ENCODE measurements at places on chromosomes 11 and 22.

- DNase-seq, result peak; percentile 36
These were observed 100.3 kb downstream of the CCDC83 start for GRCh38 chr11:85955531-85955930.

DNA sequence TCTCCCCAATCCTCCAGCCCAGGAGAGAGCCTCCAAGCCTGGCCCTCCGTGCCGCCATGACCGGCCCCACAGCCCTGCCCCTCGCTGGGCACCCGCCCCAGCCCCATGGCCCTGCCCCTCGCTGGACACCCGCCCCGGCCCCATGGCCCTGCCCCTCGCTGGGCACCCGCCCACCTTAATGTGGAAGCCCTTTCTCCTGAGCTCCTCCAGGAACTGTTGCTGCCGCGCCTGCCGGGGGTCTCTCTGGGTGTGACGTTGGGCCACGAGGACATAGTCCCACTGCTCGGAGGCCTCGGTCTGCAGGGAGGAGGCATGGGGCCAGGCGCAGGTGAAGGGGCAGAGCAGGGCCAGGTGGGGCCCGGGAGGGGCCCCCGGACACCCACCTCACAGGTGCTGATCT, 8.2 kb downstream of the ANO9 start:
- no peak for DNase-seq

DNA sequence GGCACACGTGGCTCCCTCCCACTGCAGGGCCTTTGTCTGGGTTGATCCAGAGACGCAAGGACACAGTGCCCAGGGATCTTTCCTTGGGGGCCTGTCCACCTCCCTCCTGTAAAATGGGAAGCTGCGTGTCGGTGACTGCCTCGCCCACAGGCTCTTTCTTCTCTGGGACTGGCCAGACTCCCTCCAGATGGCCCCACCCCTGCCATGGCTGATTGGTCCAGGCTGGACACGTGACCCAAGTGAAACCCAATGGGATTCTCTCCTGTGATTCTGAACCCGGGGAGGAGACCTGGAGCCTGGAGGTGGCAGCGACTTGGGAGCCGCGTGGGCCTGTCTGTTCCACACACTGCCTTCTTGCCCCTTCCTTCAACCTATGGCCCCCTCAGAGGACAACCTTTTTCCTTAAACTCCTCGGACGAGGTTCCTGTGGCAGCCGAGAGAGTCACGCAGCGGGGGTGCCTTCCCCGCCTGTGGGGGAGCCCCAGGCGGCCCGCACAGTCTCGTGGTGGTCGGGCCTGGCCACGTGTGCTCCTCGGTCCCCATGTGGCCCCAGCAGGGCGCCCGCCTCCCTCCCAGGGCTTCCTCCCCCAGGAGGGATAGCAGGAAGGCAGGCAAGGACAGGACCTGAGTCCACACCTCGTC, 12.4 kb upstream of the MPPED1 start:
- DNase-seq, result no peak

- peak; percentile 9 for DNase-seq
These were observed 23.9 kb downstream of the NEFH start for GRCh38 chr22:29503811-29504372.

DNA sequence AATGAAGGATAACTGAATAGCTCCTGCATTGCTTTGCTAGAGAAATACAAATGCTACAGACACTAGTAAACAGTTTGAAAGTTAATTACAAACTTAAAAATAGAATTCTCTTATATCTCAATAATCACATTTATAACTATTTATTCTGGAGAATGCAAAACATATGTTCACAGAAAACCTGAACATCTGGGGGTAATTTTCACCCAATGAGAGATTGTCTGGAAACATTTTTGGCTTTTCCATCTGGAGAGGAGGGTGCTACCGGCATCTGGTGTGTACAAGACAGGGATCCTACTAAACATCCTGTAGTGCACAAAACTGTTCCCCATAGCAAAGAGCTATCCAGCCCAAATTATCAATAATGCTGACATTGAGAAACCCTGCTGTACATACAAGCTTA, 378.4 kb upstream of the CHORDC1 start:
- no peak for DNase-seq

DNA sequence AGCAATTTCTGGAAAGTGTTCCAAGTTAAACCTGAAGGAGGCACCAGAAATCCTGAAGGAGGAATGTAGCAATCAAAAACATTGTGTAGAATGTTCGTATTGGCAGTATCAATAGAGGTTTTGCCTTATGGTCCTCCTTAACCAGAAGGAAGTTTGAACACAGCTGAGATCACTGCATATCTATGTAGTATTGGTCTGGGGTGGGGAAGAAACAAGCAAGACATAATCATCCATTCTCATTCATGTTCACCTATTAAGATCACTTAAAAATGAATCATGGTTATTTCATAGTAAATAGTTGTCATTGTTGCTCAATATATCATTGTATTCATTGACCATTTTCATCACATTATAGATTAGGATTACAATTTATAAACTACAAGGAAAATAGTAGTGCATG, 160.5 kb downstream of the DDX10 start:
- DNase-seq, result no peak

DNA sequence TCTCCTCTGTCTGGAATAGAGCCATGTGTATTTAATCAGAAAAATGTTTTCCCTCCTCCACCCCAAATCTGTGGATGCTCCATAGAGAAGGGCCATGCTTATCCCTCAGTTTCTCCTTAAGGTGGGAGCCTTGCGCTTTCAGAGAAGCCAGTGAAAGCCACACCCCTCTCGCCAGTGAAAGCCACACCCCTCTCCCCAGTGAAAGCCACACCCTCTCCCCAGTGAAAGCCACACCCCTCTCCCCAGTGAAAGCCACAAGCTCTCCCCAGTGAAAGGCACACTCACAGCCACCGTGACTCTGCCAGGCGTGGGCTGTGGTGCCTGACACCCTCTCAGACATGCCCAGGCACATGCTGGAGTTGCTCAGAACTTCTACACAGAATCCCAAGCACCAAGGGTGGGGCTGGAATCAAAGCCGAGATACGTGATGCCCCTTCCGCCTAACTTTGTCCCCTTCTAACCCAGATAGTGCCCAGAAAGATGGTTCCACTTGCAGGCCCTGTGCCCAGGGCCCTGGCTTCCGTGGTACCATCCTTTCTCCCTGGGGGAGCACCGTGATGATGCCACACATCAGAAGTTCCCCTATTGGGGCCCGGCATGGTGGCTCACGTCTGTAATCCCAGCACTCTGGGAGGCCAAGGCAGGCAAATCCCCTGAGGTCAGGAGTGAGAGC, 16.5 kb upstream of the PRR5 start:
- DNase-seq, result peak; percentile 29

DNA sequence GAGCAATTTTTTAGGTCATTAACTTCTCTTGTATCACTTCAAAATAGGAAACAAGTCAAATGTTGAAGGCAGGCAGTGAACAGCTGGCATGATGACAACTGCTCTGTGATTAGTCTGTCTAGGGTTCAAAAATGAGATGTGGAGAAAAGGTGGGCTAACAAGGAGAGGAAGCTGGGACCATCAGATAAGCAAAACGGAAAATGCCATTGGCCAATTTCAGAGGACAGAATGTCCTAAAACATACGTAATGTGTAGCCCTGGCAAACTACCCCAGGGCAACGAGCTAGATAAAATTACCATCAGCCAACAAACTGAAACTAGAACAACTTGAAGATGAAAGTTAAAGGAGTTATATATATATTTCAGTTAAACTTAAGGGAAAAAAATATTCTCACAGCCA, 93.2 kb downstream of the RELT start:
- DNase-seq, result no peak

DNA sequence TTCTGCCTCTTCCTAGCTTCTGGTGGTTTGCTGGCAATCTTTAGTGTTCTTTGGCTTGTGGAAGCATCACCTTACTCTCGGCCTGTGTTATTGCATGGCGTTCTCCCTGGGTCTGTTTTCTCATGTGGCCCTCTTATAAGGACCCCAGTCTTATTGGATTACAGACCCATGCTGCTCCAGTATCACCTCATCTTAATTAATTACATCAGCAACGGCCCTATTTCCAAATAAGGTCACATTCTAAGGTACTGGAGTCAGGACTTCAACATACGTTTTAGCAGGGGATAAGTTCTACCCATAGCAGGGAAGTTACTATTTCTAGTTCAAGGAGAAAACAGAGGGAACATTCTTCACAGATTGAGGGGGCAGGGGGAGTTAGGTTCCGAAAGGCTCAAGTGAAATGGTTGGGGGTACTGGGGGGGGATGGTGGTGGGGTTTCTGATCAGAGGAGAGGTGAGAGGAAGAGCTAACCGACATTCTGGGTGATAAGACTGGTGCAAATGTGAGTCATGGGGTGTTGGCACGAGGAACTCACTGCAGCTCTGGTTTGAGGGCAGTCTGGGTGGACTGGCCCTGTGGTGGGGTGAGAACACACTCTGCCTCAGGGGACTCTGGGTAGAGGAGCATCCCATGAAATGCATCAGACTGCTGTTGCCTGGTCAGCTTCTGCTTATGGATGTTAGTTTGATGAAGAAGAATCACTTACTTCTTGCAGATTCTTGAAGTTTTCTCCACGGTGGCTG, 51.5 kb upstream of the ZBED5 start:
- peak; percentile 81 for DNase-seq

GRCh38 chr11:2963761-2964160, 28.4 kb downstream of the NAP1L4 start:
- DNase-seq, result no peak

DNA sequence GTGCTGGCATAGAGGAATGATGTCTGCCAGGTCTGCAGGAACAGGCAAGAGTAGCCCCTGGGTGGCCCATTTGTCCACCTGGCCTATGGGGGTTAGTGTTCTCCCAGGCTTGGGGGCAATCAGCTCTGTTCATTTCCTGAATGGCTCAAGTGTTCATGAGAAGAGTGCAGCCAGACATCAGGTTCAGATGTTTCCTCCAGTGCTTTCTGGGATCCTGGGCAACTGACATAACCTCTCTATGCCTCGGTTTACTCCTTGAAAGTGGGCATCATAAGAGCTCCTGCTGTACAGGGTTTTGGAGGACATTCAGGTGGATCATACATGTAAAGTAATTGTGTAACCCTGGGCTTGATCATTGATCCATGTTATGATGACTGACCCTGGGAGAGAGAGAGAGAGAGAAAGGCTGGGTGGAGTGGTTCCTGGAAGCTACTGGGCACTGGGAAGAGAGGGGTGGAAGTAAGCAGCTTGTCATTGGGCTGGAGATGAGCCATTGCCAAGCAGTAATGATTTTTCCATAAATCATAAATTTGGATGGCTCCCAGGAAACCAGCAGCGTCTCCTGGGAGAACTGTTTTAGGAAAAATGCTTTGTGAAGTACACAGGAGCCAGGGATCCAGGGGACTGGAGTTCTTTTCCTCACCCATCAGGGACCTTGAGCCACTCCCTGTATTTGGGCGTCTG, 30.2 kb upstream of the ACCSL start:
- peak; percentile 12 for DNase-seq

GRCh38 chr11:64835616-64836447, 8.6 kb downstream of the CDC42BPG start:
- DNase-seq, result no peak

DNA sequence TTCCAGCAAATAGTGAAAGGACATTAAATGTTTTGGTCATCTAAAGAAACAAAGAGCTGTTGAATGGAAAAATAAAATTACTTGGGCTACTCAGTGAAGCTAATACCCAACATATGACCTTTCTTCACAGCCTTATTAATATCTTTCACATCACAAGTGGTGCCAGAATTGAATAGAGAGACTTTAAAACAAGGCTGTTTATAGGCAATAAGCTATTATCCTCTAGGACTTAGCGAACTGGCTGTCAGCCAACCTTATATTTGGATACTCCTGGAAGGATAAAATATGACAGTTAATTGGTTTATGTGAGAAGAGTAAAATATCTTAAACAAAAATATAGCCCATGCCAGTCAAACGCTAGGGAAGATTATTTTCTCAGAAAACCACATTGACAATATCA, 225.5 kb upstream of the BLID start:
- no peak for DNase-seq

- DNase-seq, result no peak
These were observed 40.3 kb upstream of the AMOTL1 start for GRCh38 chr11:94727819-94728218.

- DNase-seq, result no peak
These were observed 29.7 kb downstream of the SLN start for GRCh38 chr11:107682171-107682570.

GRCh38 chr11:133072858-133073582, 459.3 kb downstream of the OPCML start:
- no peak for DNase-seq

DNA sequence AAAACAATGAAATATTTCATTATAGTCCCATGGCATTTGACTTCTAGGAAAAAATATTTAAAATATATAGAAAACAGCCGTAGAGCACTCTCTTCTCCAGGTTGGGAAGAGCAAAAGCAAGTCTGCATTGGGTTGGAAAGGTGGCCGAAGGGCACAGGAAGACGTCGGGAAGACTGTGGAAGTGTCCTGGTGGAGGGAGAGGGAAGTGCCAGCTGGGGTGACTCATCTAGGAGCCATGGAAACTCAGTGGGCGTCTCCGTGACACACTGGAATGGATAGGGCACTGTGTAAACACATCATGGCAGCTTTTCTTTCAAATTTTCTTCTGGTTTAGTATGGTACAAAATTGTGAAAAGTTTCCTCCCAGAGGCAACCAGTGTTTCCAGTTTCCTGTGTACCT, 12.7 kb downstream of the GTPBP1 start:
- peak; percentile 55 for DNase-seq

DNA sequence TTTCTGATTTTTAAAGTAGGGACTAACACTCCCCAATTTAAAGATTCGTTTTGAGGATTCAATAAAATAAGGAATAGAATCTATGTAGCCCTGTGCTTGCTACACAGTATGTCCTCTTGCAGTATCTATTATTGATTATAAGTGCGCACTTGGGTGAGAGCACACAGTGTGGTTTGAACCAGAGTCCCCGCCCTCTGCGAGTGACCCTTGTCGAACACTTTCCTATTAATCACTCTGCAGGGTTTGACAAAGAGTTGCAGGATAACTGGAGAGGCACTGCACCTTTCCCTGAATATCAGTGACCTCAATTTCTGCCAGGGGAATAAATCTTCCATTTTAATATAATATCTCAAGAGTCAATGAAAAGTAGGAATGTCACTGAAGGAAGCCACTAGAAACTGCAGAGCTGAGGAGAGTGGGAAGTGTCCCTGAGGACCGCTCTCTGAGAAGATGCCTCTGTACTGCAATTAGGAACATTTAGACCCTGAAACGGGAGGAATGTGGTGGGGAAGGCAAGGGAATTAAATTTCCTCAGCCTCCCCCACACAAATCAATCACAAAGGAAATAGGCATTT, 182.2 kb downstream of the MAML2 start:
- no peak for DNase-seq

- DNase-seq, result no peak
These were observed 43.0 kb downstream of the P4HA3 start for GRCh38 chr11:74268456-74268855.

- DNase-seq, result no peak
These were observed 7.1 kb downstream of the MS4A6E start for GRCh38 chr11:60334005-60334620.

- DNase-seq, result no peak
These were observed 2.3 kb downstream of the ATM start for GRCh38 chr11:108224911-108225786.

All from NCI-H226 (cell line).